Activated CD4-positive, alpha-beta T cell treated with anti-CD3 and anti-CD28 coated beads for 1 hour (primary cell): ENCODE measurements at places on chromosomes 3 and 15.

DNA sequence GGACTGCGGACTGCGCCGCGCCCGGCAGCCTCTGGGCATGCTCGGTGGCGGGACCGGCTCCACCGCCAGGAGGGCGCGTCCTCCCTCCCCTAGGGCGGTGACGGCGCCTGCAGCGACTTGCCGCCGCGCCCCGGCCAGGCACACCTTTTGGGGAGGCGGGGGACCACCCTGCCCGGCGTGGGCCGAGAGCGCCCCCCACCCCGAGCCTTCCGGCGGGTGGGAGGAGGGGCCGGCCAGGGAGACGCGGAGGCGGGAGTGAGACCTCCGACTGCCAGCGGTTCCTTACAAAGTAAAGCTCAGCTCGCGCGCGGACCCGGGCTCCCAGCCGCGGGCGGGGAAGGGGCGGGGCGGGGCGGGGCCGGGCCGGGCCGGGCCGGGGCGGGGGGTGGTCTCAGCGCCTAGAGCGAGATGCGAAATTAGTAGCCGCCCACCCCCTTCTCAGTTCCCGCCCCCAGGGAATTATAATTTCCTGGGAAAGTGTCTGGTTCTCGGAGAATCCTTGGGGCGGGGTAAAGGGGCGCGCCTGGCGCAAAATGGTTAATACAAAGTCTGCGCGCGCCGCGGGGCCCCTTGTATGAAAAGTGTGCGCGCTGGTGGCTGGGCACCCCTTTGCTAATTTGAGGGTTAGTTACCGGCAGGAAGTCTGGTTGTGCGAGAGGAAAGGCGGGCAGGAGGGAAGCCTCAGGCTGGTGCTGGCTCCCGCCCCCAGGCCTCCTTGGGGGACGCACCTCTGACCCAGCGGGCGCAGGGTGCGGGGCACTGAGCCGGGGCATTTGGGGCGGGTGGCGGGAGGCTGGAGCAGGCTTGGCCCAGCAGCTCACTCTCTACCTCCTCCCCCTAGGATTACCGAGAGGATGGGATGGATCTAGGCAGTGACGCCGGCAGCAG, 224.8 kb upstream of the IL12A start:
- DNase-seq = no peak

DNA sequence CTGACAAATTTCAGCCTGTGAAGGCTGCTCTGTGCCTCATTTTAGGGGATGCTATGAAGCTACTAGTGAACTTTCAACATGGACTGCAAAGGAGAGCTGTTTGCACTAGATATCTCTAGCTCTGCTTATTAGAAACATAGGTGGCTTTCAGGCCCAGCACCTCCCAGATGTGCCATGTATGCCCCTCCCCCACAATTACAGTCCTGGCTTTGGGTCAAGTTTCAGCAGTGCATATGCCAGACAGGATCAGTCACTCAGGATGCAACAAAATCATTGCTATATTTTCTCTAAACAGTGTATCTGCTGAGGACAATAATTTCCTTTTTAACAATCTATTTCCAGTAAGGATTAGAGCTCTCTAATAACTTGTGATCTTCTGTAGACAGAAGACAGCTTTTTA, 178.8 kb upstream of the STAC start:
- no peak for DNase-seq

DNA sequence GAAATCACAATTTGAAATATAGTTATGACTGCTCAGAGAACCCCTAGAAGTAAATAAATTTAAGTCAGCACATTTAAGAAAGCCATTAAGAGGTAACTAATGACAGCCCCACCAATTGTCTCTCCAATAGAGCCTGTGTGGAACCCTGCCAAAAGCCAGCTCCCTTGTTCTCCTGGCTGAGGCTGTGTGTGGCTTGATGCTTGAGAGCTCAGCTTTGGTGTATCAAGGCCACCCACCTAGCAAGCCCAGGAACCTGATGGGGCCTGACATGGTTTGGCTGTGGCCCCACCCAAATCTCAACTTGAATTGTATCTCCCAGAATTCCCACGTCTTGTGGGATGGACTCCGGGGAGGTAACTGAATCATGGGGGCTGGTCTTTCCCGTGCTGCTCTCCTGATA, 106.9 kb downstream of the LRRN1 start:
- no peak for DNase-seq

DNA sequence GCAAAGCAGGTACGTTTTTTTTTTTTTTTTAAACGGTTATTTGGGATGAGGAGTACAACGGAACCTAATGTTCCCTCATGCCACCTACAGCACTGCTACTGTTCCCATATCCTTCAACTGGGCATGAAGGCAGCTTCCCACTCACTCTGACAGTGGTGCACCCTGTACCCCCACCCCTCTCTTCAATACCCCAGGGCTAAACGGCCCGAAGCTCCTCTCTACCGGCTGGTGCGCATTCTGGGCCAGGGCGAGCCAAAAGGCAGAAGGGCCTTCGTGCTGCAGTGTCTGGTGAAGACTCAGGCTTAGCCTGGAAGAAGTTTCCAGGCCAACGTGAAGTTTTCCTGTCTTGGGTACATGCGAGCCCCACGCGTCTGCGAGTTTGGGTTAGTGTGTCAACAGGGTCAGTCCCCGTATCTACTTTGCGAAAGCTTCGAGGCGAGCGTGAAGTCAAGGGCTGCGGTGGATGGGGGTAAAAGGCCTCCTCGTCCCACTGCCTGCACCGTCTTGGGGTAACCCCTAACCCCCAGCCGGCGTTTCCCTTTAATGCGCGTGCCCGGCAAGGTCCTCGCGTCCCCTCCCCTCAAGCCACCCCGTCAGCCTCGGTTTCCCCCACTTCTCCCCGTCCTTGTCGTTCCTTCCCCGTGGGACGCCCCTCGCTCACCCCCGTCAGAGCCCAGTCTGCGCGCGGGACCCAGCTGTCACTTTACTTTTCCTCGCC, 765 bp upstream of the UBE2E2 start:
- DNase-seq = no peak

- DNase-seq = no peak
Measured at GRCh38 chr3:150055332-150055731, 84.6 kb upstream of the PFN2 start.

DNA sequence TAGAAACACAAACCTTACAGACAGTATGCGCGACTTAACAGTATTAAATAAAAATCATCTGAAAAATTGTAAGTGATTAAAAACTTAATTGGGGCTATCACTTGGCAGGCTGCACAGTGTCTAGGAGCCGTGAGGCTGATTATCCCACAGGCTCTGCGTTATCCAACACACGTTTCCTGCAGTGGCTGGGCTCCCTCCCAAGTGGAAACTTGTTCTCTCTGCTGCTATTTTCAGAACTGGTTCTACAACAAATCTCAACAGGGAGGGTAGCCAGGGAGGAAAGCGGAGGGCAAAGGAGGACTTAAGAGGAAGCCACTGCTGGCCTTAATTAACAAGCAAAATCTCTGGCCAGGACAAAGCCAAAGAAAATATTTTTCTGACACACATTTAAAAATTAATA, 555.2 kb downstream of the MAGI1 start:
- DNase-seq = no peak

- no peak for DNase-seq
Measured at GRCh38 chr3:149031096-149031495, 39.8 kb downstream of the GYG1 start.

- DNase-seq = no peak
Measured at GRCh38 chr3:89300526-89300925, 193.1 kb downstream of the EPHA3 start.
